ENCODE measurements at places on chromosomes 2 and 18.

DNA sequence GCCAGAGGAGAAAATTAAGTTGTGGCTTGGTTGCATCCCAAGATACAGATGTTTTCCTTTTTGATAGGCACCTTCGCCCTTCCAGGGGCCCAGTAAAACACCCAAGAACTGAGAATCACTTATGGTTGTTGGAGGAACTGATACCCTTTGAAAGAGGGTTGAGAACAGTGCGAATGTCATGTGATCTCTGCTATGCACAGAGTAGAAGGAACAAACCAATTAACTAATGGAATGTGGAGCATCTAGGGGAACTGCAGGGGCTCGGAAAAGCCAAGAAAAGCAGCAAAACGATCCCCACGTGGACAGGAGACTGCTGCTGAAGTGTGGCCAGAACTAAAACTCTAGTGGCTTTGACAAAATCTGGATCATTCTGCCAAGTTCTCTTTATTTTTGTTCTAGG is 58.8 kb downstream of the APOB start:
- DNase-seq = no peak

GRCh38 chr18:46591783-46592391 is 65.1 kb downstream of the LOXHD1 start:
- DNase-seq = no peak

DNA sequence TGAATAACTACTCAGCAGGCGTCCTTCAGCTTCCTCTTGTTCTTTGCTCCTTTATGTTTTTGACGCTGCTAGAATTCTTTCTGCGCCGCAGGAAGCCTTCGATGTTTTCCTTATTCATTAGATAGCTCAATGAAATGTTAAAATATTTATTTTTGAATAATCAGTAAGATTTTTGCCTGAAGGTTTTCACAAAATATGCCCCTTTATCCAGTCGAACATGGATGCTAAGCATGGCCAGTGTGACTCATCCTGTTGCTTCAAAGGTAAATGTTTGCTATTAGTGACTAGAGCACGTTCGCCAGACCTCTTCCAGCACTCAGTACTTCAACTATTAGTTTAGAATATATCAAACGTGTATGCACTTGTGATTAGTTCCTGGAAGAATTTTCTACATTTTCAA is 7.6 kb upstream of the MEIS1 start:
- no peak for DNase-seq

- DNase-seq = no peak
Observed at GRCh38 chr2:144848423-144848822, 328.5 kb upstream of the ZEB2 start.

GRCh38 chr18:3836483-3837335 is 386.7 kb downstream of the TGIF1 start:
- DNase-seq = peak; percentile 32

- no peak for DNase-seq
Observed at GRCh38 chr18:67597759-67598158, 81.2 kb upstream of the DSEL start.

DNA sequence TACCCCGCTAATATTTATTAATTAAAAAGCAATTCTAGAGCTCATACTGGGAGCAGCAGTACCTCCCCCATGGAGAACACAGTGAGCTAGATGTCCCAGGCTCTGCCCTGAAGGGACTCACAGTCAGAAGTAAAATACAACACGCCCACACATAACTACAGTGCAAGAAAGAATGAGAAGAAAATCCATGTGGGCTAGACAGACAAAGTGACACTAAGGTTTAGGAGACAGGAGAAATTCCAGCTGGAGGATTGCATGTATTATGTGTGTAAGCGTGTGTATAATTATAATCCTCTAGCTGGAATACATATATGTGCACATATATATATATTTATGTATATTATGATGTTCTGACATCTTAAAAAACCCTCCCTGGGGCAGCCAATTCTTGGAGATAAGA is 15.7 kb downstream of the SOWAHC start:
- no peak for DNase-seq

DNA sequence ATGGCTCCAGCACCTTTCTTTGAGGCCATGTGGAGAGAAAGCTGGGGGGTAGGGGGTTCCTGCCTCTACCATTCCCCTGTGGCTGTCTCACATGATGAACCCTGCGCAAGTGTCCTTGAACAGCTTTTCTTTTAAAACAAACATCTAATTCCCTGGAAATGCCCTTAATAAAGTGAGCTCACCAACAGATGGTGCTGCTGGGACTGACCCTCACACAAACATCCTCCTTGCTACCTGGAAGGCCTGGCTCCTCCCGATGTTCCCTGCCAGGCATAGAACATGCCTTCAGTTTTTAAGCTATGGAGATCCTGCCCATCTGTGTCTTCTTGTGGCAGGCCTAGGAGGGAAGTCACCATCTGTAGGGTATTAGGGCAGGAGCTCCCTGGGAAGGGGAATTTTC is 60.7 kb upstream of the GATA6 start:
- DNase-seq = no peak

DNA sequence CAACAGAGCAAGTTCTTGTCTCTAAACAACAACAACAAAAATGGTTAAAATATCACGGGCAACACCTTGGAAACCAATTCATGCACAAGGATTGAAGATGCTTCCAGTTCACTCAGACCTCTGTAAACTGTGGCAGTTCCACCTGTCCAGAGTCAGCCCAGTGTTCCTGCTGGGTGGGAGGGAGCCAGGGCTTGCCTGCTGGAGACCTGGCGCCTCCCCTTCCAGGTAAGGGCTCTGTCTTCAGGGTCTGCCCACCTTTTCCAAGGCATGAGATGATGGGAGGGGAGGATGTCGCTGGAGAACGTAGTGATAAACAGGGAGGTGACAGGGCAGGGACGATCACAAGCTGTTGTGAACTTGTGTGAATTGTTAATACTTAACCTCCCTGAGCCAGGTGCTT is 9.8 kb upstream of the GPC1 start:
- no peak for DNase-seq

- no peak for DNase-seq
Observed at GRCh38 chr18:697012-697411, 15.4 kb downstream of the ENOSF1 start.

GRCh38 chr2:12718711-12719399 is 2.1 kb downstream of the TRIB2 start:
- DNase-seq = peak; percentile 50

DNA sequence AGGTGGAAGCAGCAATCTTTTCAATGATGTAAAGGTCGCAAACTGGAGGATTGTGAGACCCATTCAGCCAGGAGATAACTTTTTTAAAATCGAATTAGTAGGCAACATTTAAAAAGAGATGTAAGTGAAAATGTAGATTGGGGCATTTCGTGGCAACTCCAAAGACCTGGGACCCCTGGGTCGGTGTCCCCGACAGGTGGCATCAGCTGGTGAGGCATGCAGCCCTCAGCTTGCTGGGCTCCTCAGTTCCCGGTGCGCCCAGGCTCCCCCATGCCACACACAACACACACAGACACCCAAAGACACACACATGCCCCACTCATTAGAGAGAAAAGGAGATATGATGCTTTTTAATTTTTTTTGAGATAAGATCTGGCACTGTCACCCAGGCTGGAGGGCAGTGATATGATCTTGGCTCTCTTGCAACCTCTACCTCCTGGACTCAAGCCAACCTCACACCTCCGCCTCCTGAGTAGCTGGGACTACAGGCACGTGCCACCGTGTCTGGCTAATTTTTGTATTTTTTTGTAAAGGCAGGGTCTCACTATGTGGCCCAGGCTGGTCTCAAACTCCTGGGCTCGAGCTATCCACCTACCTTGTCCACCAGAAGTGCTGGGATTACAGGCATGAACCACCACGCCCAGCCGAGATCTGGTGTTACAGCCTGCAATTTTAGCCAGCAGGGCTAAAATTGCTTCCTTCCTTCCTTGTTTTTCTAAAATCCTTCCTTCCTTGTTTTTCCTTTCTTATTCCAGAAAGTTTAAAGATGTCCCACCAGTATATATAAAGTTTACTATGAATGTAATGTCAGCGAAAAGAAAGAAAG is 122.6 kb upstream of the EPAS1 start:
- DNase-seq = no peak

GRCh38 chr2:221911890-221912289 is 339.8 kb upstream of the EPHA4 start:
- no peak for DNase-seq

DNA sequence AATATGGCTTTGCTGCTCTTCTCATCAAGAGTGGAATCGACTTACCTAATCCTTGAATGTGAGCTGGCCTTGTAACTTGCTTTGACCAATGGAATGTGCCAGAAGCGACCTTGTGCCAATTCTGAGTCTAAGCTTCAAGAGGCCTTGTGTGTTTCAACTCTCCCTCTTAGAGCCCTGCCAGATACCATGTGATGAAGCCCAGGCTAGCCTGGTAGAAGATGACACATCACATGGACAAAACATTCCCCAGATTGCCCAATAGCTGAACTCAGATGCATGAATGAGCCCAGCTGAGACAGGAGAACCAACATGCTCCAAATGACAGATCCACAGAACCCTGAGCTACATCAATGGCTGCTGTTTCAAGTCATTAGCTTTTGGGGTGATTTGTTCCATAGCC is 4.2 kb upstream of the KLHL14 start:
- no peak for DNase-seq

DNA sequence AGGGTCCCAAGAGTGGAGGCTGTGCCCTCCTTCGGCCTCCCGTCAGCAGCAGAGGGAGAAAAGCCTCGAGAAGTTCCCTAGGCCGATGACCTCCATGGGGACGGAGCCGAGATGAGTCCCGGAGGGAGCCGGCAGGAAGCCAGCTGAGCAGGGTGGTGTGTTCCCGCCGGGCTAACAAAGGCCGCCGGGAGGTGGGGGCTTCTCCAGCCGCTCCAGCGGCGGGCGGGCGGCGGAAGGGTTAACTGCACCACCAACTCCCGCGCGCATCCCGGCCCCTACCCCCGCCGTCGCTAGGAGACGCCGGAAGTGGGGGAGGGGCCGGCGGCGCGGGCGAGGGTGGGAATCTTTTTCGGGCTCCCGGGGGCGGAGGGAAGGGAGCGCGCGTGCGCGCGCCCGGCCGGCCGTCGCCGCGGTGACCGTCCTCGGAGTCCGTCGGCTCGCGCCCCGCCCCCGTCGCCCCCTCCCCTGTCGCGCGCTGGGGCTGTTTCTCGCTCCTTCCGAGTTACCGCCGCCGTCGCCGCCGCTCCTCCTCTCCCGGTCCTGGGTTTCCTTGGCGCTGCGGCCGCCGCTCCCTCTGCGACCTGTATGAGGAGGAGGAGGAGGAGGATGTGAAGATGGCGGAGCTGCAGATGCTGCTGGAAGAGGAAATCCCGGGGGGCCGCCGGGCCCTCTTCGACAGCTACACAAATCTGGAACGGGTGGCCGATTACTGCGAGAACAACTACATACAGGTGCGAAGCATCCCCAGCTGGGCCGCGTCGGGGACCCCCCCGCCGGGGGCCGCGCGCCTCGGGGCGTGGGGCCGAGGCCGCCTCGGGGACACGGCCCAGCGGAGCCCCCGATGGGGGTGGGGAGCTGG is at the start of gene ABI2:
Gene ABI2, plus strand, starts transcription at position 494 of the 859 bp plus-strand sequence. Its CDS starts 121 bp downstream, at position 615.
- DNase-seq = peak; percentile 68

DNA sequence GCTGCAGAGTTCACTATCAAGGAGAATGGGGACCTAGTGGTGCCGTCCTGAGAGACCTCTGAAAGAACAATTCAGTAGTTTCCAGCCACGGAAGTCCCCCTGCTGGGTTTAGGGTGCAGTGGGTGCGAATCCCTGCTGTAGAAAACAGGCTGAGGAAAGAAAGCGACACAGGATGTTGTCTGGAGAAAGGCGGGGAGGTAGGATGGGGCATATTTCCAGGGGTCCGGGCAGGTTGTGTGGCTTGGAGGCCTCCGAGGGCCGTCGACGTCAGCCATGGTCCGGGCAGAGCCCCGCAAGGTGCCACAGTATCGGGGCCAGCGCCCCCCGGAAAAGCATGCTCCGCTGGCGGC is 807 bp upstream of the CREB1 start:
- DNase-seq = no peak

- DNase-seq = no peak
Observed at GRCh38 chr2:48617618-48618017, at the start of gene GTF2A1L. GTF2A1L (plus strand) TSS chr2:48617856; CDS start chr2:48617875, 19 bp downstream.

GRCh38 chr18:1015777-1016176 is 111.1 kb downstream of the ADCYAP1 start:
- DNase-seq = no peak

GRCh38 chr2:127049927-127050802 is 56.8 kb downstream of the BIN1 start:
- DNase-seq = no peak

GRCh38 chr2:107364361-107364950 is 462.2 kb upstream of the RGPD4 start:
- no peak for DNase-seq

DNA sequence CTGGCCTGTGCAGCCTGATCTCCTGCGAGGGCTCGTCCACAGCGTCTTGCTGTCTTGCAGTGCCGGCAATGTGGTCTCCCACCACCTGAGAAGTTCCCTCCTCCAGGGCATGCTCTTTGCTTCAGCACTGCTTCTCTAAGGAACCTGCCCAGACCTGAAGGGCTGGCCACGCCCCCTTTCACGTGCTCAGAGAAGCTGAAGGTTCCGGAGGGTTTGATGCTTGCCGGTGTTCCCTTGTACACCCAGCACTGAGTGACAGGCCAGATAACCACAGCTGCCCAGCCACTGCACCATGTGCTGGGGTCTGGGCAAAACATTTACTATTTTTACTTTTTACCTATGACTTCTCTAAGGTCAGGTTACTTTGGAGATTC is 1.7 kb upstream of the POLR2D start:
- DNase-seq = peak; percentile 39

- no peak for DNase-seq
Observed at GRCh38 chr2:28172114-28172898, 220.4 kb upstream of the FOSL2 start.

DNA sequence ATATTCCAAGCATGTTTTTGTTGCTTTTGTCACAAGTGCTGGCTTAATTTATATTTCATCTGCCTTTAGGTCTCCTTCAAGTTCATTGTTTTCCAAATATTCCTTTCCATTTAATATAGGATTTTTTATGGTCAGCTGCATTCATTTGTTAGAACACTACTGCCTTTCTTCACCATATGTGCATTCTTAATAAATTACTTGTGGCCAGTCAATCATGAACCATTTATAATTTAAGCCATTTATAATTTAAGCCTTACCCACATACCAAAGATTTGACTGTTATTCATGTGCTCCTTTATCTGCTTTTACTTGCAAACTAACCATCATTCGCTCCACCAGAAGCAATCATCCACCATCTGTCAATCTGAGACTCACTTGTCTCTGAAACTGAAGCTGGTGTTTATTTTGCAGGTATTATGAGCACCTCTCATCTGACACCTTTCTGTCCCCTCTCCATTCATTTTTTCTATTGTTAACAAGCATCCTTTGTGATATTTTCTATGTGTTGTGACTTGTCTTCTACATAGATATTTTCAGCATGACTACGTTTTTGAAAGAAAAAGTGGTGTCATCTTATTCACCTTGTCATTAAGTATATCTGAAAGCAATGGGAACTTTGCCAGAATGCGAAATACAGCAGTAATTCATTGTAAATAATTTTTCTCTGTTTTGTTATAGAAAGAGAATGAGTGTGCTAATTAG is 786.8 kb downstream of the KCNJ3 start:
- DNase-seq = no peak

- DNase-seq = no peak
Observed at GRCh38 chr2:15178946-15179345, 382.2 kb downstream of the NBAS start.

GRCh38 chr18:46315161-46315560 is 211.0 kb downstream of the HAUS1 start:
- DNase-seq = no peak
